Karpas-422 (cell line): ENCODE measurements at places on chromosomes 7 and 10.

DNA sequence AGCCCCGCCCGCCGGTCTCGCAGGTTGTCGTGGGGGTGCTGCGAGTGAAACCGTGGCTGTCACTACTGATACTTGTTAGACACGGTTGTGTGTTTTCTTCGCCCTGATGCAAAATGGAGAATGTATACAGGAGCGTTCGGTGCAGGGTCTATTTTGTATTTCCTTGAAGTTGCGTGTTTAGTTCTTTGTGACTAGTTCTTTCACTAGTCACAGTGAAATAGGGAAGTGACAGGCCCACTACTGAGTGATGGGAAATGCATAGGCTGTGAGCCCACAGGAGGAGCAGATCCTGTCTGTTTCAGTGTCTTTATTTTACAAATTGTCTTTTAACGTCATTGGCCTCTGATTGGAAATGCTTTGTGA, 675 bp downstream of the ABRAXAS2 start:
- peak; percentile 79 for DNase-seq

DNA sequence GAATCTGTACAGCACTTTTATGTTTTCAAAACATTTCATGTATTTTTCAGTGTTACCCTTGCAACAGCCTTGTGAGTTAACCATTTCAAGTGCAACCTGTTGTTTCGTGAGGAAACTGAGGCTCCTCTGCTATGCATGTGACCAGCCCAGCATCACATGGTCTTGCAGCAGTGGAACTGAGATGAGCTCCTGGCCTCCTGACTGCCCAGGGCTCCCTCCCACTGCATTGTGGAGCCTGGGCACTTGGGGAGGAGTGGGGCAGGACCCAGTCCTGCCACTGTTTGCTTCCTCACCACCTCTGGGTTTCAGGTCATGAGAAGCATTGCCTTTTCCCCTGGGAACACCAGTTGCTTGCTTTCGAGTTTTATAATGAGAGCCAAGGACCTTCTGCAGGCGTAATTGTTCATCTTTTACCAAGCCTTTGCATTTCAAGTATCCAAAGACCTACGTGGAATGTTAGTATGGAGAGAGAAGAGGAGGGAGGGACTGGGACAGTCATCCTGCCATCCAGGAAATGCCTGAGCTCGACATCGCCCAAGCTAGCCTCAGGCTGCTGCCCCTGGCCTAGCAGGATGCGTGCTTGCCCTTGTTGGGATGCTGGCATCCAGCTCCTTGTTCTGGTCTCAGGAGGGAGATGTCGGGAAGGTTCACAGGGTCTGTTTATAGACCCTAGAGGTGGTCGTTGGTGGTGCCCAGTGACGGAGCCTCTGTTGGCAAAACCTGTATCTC, 32.3 kb upstream of the BHLHA15 start:
- no peak for DNase-seq

GRCh38 chr7:85714043-85714578, 527.3 kb upstream of the SEMA3D start:
- DNase-seq, result no peak

DNA sequence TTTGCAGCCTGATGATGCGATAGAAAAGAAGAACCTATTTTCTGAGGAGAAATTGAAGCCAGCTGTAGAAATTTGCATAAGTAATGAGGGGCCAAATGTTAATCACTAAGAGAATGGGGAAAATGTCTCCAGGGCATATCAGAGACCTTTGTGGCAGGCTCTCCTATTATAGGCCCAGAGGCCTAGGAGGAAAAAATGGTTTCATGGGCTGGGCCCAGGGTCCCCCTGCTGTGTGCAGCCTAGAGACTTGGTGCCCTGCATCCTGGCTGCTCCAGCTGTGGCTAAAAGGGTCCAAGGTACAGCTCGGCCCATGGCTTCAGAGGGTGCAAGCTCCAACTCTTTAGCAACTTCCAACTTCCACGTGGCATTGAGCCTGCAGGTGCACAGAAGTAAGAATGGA, 123.4 kb downstream of the STK31 start:
- no peak for DNase-seq

GRCh38 chr10:122189185-122189584, 81.9 kb upstream of the BTBD16 start:
- DNase-seq, result no peak

- DNase-seq, result no peak
These were observed 37.1 kb upstream of the ATP6V0A4 start for GRCh38 chr7:138835087-138835486.

GRCh38 chr7:84162125-84162524, 32.5 kb downstream of the SEMA3A start:
- no peak for DNase-seq

- no peak for DNase-seq
These were observed 13.6 kb upstream of the CALU start for GRCh38 chr7:128725531-128725930.

DNA sequence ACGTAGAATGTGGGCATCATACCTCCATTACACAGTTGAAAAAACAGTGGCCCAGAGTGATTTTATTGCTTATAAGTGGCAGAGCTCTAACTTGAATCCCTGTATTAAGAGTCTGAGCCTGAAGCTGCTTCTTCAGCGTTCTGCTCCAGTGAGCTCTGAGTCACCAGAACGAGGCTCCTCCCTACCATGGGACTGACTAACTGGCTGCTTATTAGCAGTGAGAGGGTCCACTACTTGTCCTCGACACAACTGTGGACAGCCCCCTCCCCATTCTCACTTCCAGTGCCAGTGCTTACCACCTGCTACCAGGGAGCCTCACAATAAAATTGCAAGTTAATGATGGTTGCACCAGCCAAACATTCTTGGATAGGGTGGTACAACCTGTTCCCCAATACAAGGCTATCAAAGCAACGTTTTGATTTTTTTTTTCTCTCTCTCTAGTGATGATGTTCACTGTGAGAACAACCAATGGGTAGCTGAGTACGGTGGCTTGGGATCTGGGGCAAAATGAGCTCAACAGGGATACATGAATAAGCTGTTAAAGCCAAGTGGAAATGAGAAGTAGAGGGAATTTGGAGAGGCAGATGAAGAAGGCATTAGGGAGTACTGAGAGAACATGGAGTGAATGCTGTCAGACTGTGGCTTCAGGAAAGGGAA, 2.7 kb upstream of the NRG3 start:
- no peak for DNase-seq

- DNase-seq, result no peak
These were observed 59.4 kb downstream of the WDR37 start for GRCh38 chr10:1115607-1115955.

DNA sequence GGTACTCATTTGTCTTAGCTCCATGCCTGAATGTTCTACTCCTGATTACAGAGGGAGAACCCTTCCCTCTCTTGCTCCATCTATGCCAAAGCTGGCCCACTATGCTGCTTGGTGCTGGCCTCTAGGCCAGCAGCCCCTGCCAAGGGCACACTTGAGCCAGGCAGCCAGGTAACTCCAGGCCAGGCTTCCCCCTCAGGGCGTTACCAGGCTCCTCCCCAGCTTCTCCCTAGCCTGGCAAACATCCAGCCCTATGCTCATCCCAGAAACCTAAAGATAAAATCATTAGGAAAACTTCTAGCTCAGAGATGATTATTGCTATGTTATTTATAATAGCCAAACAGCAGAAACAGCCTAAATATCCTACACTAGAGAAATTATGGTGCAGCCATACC, 103.7 kb downstream of the KCNMA1 start:
- no peak for DNase-seq

- no peak for DNase-seq
These were observed 161.1 kb upstream of the FRMD4A start for GRCh38 chr10:14491811-14492210.

GRCh38 chr10:22656036-22656435, 58.3 kb downstream of the PIP4K2A start:
- DNase-seq, result no peak

- no peak for DNase-seq
These were observed 147.9 kb downstream of the PLXNA4 start for GRCh38 chr7:132428247-132428919.
